ENCODE measurements at places on chromosomes 16 and 17. TPM values are rescaled to one million over a fixed set of nuclear protein-coding genes. Genes with fewer than 3 reads are reported as not detected.

- no peaks in the 10 kb centered on the region for H3K36me3 ChIP-seq
- peaks cover 19% of the 10 kb centered on the region for H3K4me1 ChIP-seq
- peak overlapping the region; percentile 59 for H3K27ac ChIP-seq
- DNase-seq, result no peak
Observed at GRCh38 chr17:80026359-80027042, 9.2 kb downstream of the TBC1D16 start.

GRCh38 chr17:52790359-52790955 lies 631.9 kb upstream of the CA10 start:
- H3K27ac ChIP-seq, result no peak overlapping the region
- H3K4me1 ChIP-seq, result no peaks in the 10 kb centered on the region
- H3K27me3 ChIP-seq, result no peaks in the 10 kb centered on the region
- H3K36me3 ChIP-seq, result no peaks in the 10 kb centered on the region
- no peak overlapping the region for H3K4me3 ChIP-seq
- DNase-seq, result no peak

- no peak overlapping the region for H3K27ac ChIP-seq
- no peaks in the 10 kb centered on the region for H3K36me3 ChIP-seq
- H3K27me3 ChIP-seq, result 0 out of 2 replicates have a peak, but pooled peaks cover 2% of the 10 kb centered on the region
- no peak overlapping the region for H3K4me3 ChIP-seq
- H3K4me1 ChIP-seq, result peaks cover 21% of the 10 kb centered on the region
Observed at GRCh38 chr16:66129196-66129595, 237.3 kb upstream of the CDH5 start.

- peak; percentile 54 for DNase-seq
- H3K27me3 ChIP-seq, result peaks cover 34% of the 10 kb centered on the region
- no peaks in the 10 kb centered on the region for H3K36me3 ChIP-seq
- H3K27ac ChIP-seq, result no peak overlapping the region
- H3K4me1 ChIP-seq, result peaks cover 40% of the 10 kb centered on the region
Observed at GRCh38 chr17:41797377-41797776, 10.9 kb upstream of the JUP start.

- H3K27ac ChIP-seq, result no peak overlapping the region
- no peaks in the 10 kb centered on the region for H3K27me3 ChIP-seq
- H3K36me3 ChIP-seq, result no peaks in the 10 kb centered on the region
Observed at GRCh38 chr17:63289931-63290330, 156.2 kb downstream of the CYB561 start.

- H3K36me3 ChIP-seq, result no peaks in the 10 kb centered on the region
- H3K27ac ChIP-seq, result no peak overlapping the region
- no peak overlapping the region for H3K4me3 ChIP-seq
- H3K4me1 ChIP-seq, result no peaks in the 10 kb centered on the region
- no peaks in the 10 kb centered on the region for H3K27me3 ChIP-seq
Observed at GRCh38 chr16:57343221-57343620, 15.4 kb upstream of the CCL22 start.

DNA sequence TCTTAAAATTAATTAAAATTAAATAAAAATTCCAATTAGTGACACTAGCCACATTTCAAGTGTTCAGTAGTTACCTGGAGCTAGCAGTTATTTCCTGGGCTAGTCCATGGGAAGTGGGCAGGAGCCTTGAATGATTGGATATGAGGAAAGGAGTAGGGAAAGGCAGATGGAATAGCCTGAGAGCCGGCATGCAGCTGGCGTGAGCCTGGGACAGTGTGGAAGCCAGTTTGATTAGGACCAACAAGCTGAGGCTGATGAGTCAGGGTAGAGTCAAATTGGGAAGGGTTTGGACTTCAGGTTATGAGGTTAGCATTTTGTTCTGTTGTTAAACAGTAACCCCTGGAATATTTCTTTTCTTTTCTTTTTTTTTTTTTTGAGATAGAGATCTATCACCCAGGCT lies 15.3 kb upstream of the GNA13 start:
- H3K27ac ChIP-seq, result no peak overlapping the region
- no peaks in the 10 kb centered on the region for H3K27me3 ChIP-seq
- no peaks in the 10 kb centered on the region for H3K4me1 ChIP-seq
- H3K36me3 ChIP-seq, result no peaks in the 10 kb centered on the region
- no peak for DNase-seq
- H3K4me3 ChIP-seq, result no peak overlapping the region

GRCh38 chr16:66653581-66654350 lies 42.8 kb downstream of the CMTM4 start:
- DNase-seq, result no peak
- H3K27me3 ChIP-seq, result no peaks in the 10 kb centered on the region
- no peak overlapping the region for H3K4me3 ChIP-seq

GRCh38 chr16:66300501-66300900 lies 66.0 kb upstream of the CDH5 start:
- H3K27me3 ChIP-seq, result no peaks in the 10 kb centered on the region
- DNase-seq, result no peak
- no peaks in the 10 kb centered on the region for H3K36me3 ChIP-seq
- H3K27ac ChIP-seq, result no peak overlapping the region
- no peaks in the 10 kb centered on the region for H3K4me1 ChIP-seq

- peaks cover 98% of the 10 kb centered on the region for H3K27me3 ChIP-seq
- peak; percentile 55 for DNase-seq
Observed at GRCh38 chr17:9021992-9022572, 772 bp downstream of the NTN1 start.

- H3K27me3 ChIP-seq, result no peaks in the 10 kb centered on the region
- peak; percentile 40 for DNase-seq
- H3K27ac ChIP-seq, result no peak overlapping the region
- H3K36me3 ChIP-seq, result no peaks in the 10 kb centered on the region
- H3K4me1 ChIP-seq, result no peaks in the 10 kb centered on the region
Observed at GRCh38 chr17:18324140-18325050, 9.3 kb downstream of the SMCR8 start.

DNA sequence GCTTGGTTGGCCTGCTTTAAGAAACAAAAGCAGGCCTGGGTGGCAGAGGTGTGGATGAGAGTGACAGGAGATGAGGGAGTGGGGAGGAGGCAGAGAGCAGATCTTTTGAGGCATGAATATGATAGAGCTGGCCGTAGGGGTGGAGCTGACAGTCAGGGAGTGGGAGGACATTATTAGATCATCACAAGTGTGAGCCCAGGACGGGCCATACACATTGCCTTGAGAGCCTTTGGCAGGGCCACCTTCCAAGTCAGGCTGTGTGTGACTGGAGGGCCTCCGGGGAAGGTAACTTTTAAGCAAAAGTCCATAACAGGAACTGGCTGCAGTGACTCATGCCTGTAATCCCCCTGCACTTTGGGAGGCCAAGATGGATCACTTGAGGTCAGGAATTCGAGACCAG lies 26.3 kb downstream of the GINS3 start:
- no peaks in the 10 kb centered on the region for H3K36me3 ChIP-seq
- H3K4me3 ChIP-seq, result no peak overlapping the region
- peaks cover 3% of the 10 kb centered on the region for H3K4me1 ChIP-seq
- no peak for DNase-seq

- DNase-seq, result no peak
- H3K27me3 ChIP-seq, result no peaks in the 10 kb centered on the region
- H3K36me3 ChIP-seq, result no peaks in the 10 kb centered on the region
- no peaks in the 10 kb centered on the region for H3K4me1 ChIP-seq
- H3K4me3 ChIP-seq, result no peak within 1 kb of the TSS
Observed at GRCh38 chr17:74567397-74567796, at the start of gene CD300H. CD300H (minus strand) TSS chr17:74567509.

DNA sequence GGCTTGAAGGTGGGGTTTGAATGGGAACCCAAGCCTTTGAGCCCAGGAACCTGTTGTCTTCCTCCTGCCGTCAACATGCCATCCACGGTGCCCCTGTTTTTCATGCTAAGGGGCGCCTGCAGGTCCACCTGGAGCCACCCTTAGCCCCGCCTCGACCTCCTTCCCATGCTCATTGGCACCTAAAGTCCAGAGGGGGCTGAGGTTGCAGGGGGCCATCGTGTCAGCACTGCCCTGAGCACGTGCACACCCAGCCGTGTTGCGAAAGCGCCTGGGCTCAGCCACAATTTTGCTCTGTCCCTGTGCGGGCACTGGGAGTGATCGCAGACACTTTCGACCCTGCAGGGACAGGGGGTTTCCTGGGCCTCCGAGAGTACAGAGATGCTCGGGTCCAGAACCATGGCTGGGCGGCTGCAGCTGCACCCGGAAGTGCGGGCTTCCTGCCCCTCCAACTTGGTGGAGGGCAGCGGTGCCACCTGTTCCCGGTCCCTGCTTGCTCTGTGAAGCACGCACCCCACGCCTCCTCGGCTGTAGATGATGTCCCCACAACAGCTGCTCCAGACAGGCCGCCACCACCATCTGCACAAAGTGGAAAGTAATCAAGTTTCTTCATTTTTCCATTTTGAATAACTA lies 454.7 kb downstream of the CDH8 start:
- DNase-seq, result no peak
- no peak overlapping the region for H3K4me3 ChIP-seq
- no peaks in the 10 kb centered on the region for H3K4me1 ChIP-seq
- H3K27ac ChIP-seq, result no peak overlapping the region

GRCh38 chr16:967077-967541 lies 3.7 kb downstream of the LMF1 start:
- peaks cover 8% of the 10 kb centered on the region for H3K27me3 ChIP-seq
- no peak overlapping the region for H3K27ac ChIP-seq
- DNase-seq, result no peak
- peaks cover 4% of the 10 kb centered on the region for H3K4me1 ChIP-seq

DNA sequence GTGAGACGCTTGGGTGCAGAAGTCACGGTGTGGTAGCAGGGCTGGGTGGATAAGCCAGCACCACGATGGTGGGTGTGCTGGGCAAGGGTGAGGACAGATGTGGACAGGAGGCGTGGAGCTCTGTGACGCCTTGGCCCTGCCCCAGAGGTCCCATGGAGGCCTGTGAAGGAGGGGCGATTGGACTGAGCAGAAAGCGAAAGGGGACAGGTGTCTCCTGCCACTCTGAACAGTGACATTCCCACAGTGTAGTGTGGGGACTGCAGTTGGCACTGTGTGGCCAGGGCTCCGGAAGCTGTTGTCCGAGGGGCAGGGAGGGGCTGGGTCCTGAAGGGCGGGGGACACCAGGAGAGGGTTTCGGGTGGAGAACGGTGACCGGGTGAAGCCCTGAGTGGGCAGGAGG lies 7.3 kb downstream of the TBC1D24 start:
- no peak overlapping the region for H3K4me3 ChIP-seq
- no peaks in the 10 kb centered on the region for H3K36me3 ChIP-seq
- H3K4me1 ChIP-seq, result no peaks in the 10 kb centered on the region
- H3K27me3 ChIP-seq, result no peaks in the 10 kb centered on the region
- no peak for DNase-seq

GRCh38 chr17:38728290-38728831 lies 1.8 kb upstream of the CISD3 start:
- no peak for DNase-seq
- no peaks in the 10 kb centered on the region for H3K36me3 ChIP-seq
- H3K27me3 ChIP-seq, result peaks cover 22% of the 10 kb centered on the region
- H3K27ac ChIP-seq, result no peak overlapping the region
- peaks cover 18% of the 10 kb centered on the region for H3K4me1 ChIP-seq

GRCh38 chr16:12587646-12588277 lies 215.9 kb downstream of the CPPED1 start:
- no peak overlapping the region for H3K27ac ChIP-seq
- peaks cover 12% of the 10 kb centered on the region for H3K4me1 ChIP-seq
- H3K36me3 ChIP-seq, result no peaks in the 10 kb centered on the region
- no peak overlapping the region for H3K4me3 ChIP-seq

DNA sequence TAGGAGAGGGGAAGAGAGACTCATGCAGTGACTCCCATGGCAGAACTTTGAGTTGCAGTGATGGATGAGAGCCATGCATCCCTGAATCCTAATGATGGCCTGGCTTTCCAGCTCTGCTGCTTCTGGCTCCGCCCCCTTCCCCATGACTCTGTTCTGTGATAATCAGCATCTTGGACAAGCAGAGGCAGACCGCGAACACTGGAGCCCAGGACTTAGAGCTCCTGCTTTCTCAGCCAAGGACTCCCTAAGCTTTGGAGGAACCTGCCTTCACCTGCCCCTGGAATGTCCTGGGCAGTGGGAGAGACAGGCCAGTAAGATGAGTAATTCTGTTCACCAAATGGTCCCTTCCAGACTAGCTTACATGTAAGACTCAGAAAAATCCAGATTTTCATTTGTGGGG lies 12.5 kb downstream of the CCDC92B start:
- H3K27ac ChIP-seq, result no peak overlapping the region
- H3K4me1 ChIP-seq, result no peaks in the 10 kb centered on the region
- no peaks in the 10 kb centered on the region for H3K36me3 ChIP-seq
- H3K4me3 ChIP-seq, result no peak overlapping the region
- no peak for DNase-seq

DNA sequence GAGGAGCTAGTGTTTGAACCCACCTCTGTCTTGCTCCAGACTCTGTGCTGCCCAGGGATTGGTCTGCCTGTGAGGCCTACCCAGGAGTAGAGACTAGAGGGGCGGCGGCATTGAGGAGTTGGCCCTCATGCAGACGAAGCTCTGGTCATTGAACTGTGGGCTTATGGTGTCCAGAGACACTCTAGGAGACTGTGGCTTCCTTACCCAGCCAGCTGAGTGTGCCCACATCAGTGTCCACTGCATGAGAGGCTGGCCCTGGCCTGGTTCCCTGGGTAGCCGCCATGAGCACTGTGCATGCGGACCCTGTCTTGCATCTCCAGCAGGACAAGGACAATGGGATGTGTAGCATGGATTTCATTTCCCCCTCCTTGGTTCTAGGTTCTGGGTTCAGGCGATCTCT lies 14.0 kb downstream of the SGSM2 start:
- no peak for DNase-seq
- no peaks in the 10 kb centered on the region for H3K27me3 ChIP-seq
- H3K36me3 ChIP-seq, result no peaks in the 10 kb centered on the region
- H3K4me1 ChIP-seq, result peaks cover 12% of the 10 kb centered on the region

DNA sequence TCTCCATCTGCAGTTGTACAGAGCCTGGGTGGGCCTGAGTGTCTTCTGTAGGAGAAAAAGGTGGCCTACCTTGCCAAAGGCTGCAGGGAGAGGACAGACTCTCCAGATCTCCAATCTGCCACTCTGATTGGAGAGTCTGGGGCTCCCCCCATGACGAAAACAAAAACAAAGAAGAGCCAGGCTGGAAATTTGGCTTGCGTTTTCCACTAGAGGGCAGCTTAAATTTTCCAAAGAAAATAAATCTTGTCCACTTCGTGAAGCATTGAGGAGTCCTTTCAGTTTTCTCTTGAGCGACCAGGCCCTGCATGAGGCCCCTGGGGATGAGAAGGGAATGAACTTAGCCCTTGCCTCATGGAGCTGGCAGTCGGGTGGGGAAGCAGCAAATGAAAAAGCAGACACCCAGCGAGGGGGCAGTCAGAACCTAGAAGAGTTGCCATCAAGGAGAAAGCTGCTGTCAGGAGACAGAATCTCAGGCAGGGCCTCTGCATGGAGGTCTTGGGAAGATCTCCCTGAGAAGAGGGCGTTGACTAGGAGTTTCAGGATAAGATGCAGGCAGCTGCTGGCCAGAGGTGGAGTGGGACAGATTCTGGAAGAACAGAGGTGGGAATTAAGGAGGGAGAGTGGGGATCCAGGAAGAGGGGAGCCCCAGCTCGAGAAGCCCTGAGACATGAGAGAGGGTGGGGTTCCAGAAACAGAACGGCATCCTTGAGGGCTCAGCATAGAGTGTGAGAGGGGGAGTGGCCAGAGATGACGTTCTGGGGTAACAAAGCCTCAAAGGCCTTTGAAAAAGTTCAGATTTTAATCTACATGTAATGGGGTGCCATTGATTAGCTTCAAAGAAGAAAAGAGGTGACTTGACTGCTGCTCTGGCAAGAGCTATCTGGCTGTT lies 8.4 kb upstream of the SHCBP1 start:
- no peaks in the 10 kb centered on the region for H3K27me3 ChIP-seq
- H3K36me3 ChIP-seq, result no peaks in the 10 kb centered on the region
- H3K27ac ChIP-seq, result no peak overlapping the region
- peaks cover 14% of the 10 kb centered on the region for H3K4me1 ChIP-seq
- H3K4me3 ChIP-seq, result no peak overlapping the region

GRCh38 chr17:43416998-43417890 lies 18.5 kb downstream of the ARL4D start:
- no peak overlapping the region for H3K27ac ChIP-seq
- H3K36me3 ChIP-seq, result no peaks in the 10 kb centered on the region
- no peaks in the 10 kb centered on the region for H3K27me3 ChIP-seq
- no peak overlapping the region for H3K4me3 ChIP-seq
- peaks cover 12% of the 10 kb centered on the region for H3K4me1 ChIP-seq

C16orf92 gene
- total RNA-seq, result not detected

IGFBP4 gene
- total RNA-seq, result 78.9 TPM

ABI3 gene
- 1.2 TPM for total RNA-seq

ZNF469 gene
- 1.9 TPM for total RNA-seq
